B cell (primary cell): ENCODE measurements at places on chromosomes 7 and 10. TPM values are rescaled to one million over a fixed set of nuclear protein-coding genes. Genes with fewer than 3 reads are reported as not detected.
A peak's percentile ranks its signal among the peaks of the same experiment; 100 is the strongest.

DNA sequence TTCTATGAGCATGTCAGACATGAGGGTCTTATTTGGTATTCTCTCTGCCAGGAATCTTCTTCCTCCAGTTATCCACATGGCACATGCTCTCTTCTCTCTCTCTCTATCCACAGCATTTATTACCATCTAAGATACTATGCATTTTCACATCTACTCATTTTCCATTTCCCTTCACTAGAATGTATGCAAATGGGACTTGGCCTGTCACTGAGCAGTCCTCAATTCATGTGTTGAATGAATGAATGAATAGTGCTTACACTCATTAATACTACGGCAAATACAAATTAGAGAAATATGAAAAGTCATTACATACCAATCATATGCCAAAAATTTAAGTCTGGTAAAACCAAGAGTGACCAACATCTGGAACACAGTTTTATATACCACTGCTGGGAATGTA, 34.0 kb downstream of the COA1 start:
- H3K27me3 ChIP-seq: no peaks in the 10 kb centered on the region
- no peak overlapping the region for H3K4me3 ChIP-seq
- H3K4me1 ChIP-seq: peaks cover 41% of the 10 kb centered on the region
- DNase-seq: no peak
- H3K27ac ChIP-seq: no peak overlapping the region
- no peaks in the 10 kb centered on the region for H3K36me3 ChIP-seq

- H3K27ac ChIP-seq: no peak overlapping the region
- H3K4me3 ChIP-seq: no peak overlapping the region
- no peaks in the 10 kb centered on the region for H3K27me3 ChIP-seq
- peaks cover 3% of the 10 kb centered on the region for H3K36me3 ChIP-seq
- no peak for DNase-seq
Observed at GRCh38 chr10:110244550-110244949, 37.1 kb downstream of the MXI1 start.

GRCh38 chr10:123571978-123572377, 94.2 kb upstream of the GPR26 start:
- H3K27ac ChIP-seq: no peak overlapping the region
- no peak for DNase-seq
- no peaks in the 10 kb centered on the region for H3K27me3 ChIP-seq
- H3K4me3 ChIP-seq: no peak overlapping the region
- no peaks in the 10 kb centered on the region for H3K36me3 ChIP-seq

DNA sequence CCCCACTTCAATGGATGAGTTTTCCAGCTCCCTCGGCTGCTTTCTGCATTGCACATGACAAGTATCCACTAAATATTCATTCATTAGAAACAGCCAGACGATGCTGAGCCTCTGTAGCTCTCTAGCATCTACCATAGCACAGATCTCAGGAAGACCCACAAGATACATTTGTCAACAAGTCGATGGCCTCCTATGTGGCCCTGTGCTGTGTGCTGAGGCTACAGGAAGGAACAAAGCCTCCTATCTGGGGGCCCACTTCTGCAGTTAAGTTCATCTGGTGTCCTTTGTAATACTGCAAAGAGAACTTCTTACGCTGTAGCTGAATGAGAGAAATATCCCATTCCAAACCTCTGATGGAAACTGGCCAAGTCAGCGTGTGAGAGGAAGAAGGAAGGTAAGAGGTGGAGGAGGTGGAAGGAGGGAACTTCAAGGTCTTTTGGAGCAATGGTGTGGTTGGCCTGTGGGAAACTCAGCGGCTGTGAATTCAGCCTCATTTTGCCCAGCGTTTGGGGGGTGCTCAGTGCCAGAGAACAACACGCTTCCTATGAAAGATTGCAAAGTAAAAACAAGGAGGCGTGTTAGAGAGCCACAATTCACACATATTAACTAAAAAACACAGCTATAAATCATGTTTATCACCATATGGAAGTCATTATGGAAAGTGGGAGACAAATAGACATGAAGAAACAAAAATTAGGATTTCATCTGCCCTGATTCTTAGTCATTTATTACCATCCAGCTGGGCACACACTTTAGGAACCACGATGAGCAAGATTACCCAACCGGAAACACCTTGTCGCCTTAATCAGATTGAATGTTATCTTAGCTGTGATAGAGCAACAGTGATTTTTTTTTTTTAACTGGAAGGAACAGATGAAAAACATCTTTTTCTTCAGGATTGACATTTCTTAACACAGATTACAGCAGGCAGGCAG, 62.2 kb upstream of the USP6NL start:
- H3K27ac ChIP-seq: peak overlapping the region; percentile 28
- no peaks in the 10 kb centered on the region for H3K27me3 ChIP-seq
- no peaks in the 10 kb centered on the region for H3K36me3 ChIP-seq
- H3K4me3 ChIP-seq: no peak overlapping the region
- peaks cover 77% of the 10 kb centered on the region for H3K4me1 ChIP-seq

- DNase-seq: no peak
- no peak overlapping the region for H3K4me3 ChIP-seq
- no peaks in the 10 kb centered on the region for H3K36me3 ChIP-seq
- H3K4me1 ChIP-seq: no peaks in the 10 kb centered on the region
- H3K27ac ChIP-seq: no peak overlapping the region
Observed at GRCh38 chr10:112896722-112897121, 53.3 kb upstream of the TCF7L2 start.

DNA sequence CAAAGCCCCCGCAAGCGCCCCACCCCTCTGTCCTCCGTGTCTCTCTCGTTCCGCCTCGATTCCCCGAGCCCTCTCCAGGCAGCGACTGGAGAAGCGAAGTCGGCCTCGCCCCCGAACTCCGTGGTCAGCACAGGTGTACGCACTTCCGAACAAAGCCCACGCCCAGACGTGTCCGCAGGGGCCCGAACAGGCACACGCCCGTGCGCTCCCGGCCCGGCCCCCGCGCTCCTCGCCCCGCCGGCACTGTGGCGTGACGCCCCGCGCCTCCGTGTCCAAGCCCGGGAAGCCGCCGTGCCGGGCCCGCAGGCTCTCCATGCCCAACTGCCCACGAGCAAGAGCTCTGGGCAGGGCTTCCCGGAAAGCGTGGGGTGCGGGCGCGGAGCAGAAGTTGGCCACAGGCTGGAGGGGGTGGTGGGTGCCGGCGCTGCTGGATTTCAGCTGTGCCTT, 662 bp downstream of the NRCAM start:
- peak overlapping the region; percentile 75 for H3K4me3 ChIP-seq
- H3K27me3 ChIP-seq: peaks cover 23% of the 10 kb centered on the region
- no peak overlapping the region for H3K27ac ChIP-seq
- no peaks in the 10 kb centered on the region for H3K36me3 ChIP-seq

- H3K27ac ChIP-seq: no peak overlapping the region
- DNase-seq: no peak
- H3K4me3 ChIP-seq: no peak overlapping the region
- no peaks in the 10 kb centered on the region for H3K36me3 ChIP-seq
- H3K4me1 ChIP-seq: no peaks in the 10 kb centered on the region
Observed at GRCh38 chr7:25384788-25385505, 156.7 kb upstream of the NPVF start.

DNA sequence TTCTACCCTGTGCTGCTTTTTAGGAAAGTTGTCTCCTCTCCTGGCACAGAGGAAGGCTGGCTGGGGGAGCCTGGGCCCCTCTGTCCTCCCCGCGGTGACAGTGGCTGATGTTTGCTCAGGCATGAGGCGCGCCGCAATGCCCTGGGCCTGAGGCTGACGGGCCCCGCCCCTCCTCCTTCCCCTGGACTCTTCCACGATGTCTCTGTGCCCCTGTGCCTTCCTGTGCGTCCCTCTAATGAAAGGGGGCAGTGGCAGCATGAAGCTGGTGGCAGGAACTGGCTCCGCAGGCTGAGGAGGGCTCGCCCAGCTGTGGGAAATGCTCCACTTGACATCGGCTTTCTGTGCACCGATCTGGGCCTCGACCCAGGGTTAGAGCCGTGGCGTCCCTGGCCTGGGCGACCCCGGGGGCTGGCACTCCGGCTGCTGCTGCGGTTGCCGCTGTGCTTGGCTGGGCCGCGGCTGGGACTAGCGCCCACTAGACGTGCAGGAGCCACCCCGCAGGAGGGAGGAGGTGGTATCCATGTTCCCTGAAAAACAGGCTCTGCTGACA, 67.9 kb downstream of the ZNF680 start:
- H3K4me1 ChIP-seq: no peaks in the 10 kb centered on the region
- no peaks in the 10 kb centered on the region for H3K27me3 ChIP-seq

DNA sequence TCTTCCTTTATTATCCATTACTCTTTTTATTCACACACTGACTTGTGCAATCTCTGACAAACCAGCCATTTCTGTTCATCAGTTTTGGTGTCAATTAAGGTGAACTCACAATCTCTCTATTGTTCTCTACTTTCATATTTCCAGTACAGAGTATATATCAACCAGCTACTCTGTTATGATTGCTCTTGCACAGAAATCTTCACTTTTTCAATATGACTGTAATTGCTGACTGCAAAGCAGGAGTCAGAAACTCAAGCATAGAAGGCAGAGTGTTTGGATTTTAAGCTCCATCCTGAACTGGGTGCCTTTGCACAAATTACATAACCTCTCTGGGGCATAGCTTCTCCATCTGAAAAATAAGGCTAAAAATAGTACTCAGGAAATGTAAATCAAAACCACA, 1042.0 kb downstream of the GRM8 start:
- no peaks in the 10 kb centered on the region for H3K36me3 ChIP-seq
- no peak overlapping the region for H3K27ac ChIP-seq
- H3K4me3 ChIP-seq: no peak overlapping the region
- DNase-seq: no peak

- H3K27ac ChIP-seq: no peak overlapping the region
- no peaks in the 10 kb centered on the region for H3K4me1 ChIP-seq
- H3K27me3 ChIP-seq: no peaks in the 10 kb centered on the region
- no peak overlapping the region for H3K4me3 ChIP-seq
- DNase-seq: no peak
Observed at GRCh38 chr10:132806561-132807003, 20.6 kb upstream of the NKX6-2 start.

GRCh38 chr10:63114031-63114814, 18.9 kb upstream of the NRBF2 start:
- no peak overlapping the region for H3K27ac ChIP-seq
- no peaks in the 10 kb centered on the region for H3K4me1 ChIP-seq
- no peak overlapping the region for H3K4me3 ChIP-seq
- no peaks in the 10 kb centered on the region for H3K36me3 ChIP-seq
- no peak for DNase-seq
- no peaks in the 10 kb centered on the region for H3K27me3 ChIP-seq

PFKP gene
- 37.6 and 54.3 TPM in 2 replicates for polyA plus RNA-seq

WIPF3 gene
- polyA plus RNA-seq: not detected in 2 replicates

CACNA2D1 gene
- polyA plus RNA-seq: not detected in 2 replicates

C10orf62 gene
- not detected in 2 replicates for polyA plus RNA-seq
